Stimulated activated CD8-positive, alpha-beta memory T cell treated with anti-CD3 and anti-CD28 coated beads, Interleukin-4, amount 100 ng/mL, for 4 hours (primary cell): ENCODE measurements at places on chromosomes 7 and 10.
A peak's percentile ranks its signal among the peaks of the same experiment; 100 is the strongest.

DNA sequence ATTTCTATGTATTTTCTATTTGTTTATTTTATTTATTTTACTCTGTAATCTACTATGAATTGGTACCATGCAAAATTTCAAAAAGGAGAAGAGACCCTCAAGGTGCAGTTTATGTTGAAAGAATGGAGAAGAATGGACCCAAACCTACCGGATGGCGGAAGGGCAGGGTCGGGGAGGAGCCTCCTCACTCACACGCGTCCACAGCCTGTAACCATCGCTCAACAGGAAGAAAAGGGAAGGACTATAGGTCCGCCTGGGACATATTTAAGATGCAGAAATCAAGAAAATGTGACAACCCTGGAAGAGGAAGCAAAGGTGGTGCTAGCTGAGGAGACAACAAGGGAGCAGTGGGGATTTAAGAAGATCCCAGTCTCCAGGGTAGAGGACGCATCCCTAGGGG is 158.4 kb downstream of the COBL start:
- DNase-seq: no peak

- DNase-seq: no peak
These were observed 68.6 kb upstream of the EFCAB10 start for GRCh38 chr7:105649727-105650381.

DNA sequence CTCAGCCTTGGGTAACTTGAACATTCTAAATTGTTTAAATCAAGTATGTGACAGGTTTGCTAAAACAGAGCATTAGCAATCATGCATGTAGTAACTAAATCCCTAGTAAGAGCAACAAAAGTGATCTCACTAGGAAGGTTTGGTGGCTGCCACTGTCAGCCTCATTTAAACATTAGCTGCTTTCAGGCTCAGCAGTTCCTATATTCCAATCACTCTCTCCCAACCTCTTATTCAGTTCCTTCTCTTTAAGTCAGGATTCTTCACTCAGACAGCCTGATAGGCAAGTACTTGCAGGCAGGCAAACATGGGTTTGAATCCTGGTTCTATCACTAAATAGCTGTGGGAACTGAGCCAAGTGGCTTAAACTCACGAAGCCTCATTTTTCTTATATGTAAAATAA is 3.6 kb downstream of the CREB3L2 start:
- DNase-seq: no peak

- DNase-seq: no peak
These were observed 10.3 kb downstream of the CDK1 start for GRCh38 chr10:60788544-60788943.

GRCh38 chr7:43582503-43583423 is at the start of gene STK17A:
STK17A (plus strand) TSS chr7:43583108; CDS start chr7:43583244, 136 bp downstream.
- peak; percentile 89 for DNase-seq

- DNase-seq: no peak
These were observed 10.9 kb downstream of the PDK4 start for GRCh38 chr7:95585426-95585789.

DNA sequence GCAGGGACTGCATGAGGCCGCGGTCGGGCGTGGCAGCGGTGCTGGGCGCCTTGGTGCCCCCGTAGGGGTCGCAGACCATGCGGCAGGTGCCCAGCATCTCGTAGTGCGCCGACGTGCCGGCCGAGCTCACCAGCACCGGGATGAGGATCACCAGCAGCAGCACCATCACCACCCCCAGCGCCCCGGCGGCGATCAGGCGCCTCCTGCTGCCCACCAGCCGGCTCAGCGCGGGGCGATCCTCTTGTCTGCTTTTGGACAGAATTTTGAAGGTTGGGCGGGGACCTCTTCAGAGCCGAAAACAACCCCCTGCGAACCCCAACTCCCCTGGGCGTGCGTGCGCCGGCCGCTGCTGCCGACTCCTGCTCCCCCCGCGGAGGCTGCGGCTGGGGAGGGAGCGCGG is 779 bp downstream of the C1QL3 start:
- no peak for DNase-seq

DNA sequence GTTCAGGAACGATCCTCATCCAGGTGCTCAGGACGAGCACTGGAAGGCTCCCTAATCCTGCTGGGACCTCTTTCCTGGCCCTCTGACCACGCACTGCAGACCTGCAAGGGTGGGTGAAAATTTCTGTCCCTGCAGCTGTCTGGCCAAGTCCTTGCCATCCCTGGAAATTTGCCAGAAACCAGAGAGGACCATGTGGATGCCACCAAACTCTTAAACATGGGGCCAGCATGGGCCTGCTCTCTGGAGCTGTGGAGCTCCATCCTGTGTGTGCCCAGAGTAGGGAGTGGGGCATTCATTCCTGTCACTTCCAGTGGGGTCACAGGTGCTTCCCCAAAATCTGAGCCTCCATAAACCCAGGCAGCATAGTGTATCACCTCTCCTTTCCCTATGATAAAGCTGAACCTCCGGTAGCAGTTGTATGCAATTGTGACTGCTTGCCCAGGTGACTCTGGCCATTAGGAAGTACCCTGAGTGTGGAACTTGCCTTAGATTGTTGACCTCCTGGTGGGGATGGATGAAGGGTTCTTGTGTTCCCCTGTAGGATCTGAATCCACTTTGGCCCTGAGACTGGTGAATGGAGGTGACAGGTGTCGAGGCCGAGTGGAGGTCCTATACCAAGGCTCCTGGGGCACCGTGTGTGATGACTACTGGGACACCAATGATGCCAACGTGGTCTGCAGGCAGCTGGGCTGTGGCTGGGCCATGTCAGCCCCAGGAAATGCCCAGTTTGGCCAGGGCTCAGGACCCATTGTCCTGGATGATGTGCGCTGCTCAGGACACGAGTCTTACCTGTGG is 57.1 kb downstream of the DMBT1 start:
- no peak for DNase-seq

DNA sequence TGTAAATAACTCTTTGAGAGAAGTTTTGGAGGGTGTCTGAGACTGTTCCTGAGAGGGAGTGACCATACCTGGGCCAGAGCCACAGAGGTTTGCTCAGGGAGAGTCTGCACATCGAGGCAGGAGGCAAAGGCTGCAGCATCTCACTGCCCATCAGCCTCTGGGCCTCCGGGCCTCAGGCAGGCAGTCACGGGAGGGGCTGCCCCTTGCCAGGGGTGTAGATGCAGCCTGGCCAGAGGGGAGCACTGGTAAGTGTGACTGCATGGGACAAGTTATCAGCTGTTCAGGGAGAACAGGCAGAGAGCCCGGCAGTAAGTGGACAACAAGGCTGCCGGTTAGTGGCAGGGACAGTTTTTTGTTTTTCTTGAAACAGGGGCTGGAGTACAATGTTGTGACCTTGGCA is 55.9 kb downstream of the ZNF467 start:
- no peak for DNase-seq

GRCh38 chr7:74401137-74401859 is 52.4 kb upstream of the GTF2IRD1 start:
- DNase-seq: peak; percentile 64

DNA sequence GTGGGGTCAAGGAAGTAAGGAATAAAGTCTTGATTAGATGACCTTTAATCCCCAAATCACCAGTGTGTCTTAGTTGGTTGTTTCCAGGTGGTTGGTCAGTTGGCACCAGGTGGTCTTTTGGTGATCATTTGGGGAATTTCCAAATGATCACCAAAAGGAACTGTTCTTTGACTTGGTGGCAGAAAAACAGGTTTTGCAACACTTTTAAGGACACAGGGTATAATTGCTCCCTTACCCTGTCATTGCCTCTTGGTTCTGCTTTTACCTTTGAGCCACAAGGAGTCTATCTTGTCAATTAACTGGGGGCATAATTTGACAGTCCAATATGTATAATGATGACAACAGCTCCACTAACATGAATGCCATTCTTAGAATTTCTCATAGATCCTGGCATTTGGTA is 104.2 kb downstream of the ADK start:
- DNase-seq: no peak

- no peak for DNase-seq
These were observed 35.4 kb upstream of the INHBA start for GRCh38 chr7:41738336-41738735.

GRCh38 chr10:77074104-77074624 is 563.4 kb downstream of the KCNMA1 start:
- DNase-seq: no peak

GRCh38 chr7:15860264-15860949 is 173.9 kb upstream of the MEOX2 start:
- DNase-seq: no peak
